ENCODE measurements at places on chromosomes 3 and 15.

DNA sequence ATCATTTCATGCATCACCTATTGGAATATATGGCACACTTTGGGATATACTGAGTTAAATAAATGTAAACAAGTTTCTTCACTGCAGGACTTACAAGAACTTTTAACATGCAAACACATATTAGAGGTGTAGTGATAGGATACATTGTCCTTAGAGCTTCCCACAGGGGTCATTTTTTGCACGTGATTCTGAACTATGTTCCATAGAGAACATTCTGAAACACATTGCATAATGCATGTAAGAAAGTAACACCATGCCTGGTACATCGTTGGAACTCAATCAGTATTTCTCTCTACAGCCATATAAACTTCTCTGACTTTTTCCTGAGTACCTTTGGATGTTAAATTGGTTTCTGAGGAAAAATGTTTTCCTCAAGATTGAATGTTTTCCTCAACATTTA, 28.3 kb downstream of the MRAS start:
- no peak for DNase-seq

DNA sequence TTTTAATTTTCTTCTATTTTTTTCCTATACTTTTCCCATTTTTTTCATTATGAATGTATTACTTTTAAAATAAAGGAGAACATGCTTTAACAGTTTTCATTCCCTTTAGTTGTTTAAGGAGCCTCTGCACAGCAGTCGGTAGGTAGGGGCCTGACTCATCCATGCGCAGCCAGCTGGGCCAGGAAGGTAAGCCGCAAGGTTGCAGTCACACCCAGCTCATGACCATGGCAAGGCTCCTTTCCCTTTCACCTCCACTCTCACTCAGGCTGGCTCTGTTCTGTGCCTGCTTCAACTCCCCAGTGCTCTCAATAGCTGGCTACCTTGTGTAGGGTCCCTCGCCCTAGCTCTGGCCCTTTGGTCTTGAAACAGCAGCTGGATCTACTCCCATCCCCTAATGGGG, 17.4 kb upstream of the ANKRD34C start:
- no peak for DNase-seq

GRCh38 chr15:35562641-35563040, 16.7 kb upstream of the DPH6 start:
- DNase-seq = no peak

DNA sequence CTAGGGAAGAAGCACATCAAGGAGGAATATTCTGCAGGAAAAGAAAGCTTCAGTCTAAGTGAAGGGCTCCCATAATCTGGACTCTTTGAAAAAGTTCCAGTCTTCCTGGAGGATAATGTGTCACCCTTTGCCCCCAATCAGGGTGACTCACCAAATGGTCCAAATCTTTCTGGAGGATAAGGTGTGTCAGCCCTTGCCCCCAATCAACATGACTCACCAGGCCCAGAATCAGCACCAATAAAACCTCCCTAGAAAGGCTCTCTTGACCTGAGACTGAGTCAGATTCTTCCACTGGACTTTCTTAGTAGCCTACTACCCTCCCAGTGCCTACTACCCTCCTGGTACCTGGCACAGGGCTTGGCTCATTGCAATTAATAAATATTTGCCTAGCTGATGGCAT, 9.5 kb upstream of the ARL14 start:
- DNase-seq = peak; percentile 82

DNA sequence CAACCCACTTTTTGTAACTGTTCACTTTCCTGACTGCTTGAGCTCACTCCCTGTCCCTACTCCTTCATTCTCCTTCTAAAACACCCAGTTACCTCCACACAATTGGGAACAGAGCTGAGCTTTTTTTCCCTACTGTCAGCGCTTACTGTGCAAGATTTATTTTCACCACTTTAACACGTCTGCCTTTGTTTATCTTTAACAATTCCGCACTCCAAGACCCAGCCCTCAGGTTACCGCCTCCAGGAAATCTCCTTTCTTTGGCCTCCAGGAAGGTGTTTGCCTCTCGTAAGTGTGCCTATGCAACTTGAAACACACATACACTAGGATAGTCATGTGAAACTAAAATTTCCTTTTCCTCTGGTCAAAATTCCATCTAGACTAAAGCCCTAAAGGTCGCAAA, 271.9 kb upstream of the TPRG1 start:
- no peak for DNase-seq

GRCh38 chr3:43791246-43791645, 100.5 kb downstream of the ABHD5 start:
- no peak for DNase-seq

DNA sequence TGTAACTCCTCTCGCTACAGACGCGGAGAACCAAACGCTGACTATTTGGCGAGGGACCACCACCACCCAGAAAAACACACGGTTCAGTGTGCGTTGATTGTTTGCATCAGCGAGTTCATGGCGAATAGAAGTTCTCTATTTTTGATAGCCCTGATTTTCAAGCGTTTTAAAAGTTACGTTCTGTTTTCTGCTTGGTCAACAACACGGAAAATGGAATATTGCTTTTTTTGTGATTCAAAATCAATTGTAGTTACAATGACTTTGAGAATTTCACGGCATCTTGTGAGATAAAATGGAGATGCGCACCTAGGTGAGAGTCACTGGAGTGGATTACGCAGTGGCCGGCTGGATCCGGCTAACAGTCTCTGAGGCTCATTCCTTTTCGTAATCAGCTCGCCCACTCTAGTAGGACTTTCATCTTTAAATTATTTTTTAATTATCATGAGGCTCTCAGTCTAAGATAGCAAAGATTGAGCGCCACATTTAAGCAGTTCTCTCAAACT, 54.8 kb downstream of the CCDC54 start:
- DNase-seq = no peak

DNA sequence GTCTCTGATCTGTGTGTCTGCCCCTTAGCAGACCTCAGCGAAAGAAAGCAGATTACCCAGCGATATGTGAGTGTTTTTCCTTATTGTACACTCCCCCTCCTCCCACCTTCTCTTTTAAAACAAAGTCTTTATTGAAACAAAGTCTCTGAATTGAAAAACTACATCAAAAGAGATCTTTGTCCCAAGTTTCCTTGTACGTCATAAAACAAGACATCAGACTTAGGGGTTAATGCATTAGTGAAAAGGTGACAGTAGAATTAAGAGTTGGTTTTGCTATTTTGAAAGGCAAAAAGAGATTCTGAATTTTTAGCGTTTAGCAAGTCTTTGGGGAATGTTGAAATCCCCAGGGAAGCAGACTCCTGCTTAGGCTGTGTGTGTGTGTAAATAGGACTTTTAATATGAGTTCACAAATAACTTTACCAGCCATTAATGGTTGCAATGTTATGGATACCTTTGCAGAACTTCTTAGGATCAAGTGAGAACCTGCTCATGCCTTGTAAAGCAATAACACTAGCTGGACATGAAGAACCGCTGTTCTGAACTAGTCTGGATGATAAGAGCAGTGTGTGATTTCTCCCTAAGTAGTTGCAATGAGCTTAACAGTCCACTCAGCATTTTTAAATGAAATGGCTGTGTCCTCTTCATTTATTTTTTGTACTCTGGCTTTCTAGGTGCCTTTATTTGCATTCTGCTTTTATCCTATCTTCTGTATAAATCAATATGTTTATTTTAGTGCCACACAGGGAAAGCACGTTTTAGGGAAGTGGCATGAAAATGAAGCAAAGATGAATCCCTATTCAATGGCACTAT, 136.6 kb downstream of the MCTP2 start:
- DNase-seq = no peak

DNA sequence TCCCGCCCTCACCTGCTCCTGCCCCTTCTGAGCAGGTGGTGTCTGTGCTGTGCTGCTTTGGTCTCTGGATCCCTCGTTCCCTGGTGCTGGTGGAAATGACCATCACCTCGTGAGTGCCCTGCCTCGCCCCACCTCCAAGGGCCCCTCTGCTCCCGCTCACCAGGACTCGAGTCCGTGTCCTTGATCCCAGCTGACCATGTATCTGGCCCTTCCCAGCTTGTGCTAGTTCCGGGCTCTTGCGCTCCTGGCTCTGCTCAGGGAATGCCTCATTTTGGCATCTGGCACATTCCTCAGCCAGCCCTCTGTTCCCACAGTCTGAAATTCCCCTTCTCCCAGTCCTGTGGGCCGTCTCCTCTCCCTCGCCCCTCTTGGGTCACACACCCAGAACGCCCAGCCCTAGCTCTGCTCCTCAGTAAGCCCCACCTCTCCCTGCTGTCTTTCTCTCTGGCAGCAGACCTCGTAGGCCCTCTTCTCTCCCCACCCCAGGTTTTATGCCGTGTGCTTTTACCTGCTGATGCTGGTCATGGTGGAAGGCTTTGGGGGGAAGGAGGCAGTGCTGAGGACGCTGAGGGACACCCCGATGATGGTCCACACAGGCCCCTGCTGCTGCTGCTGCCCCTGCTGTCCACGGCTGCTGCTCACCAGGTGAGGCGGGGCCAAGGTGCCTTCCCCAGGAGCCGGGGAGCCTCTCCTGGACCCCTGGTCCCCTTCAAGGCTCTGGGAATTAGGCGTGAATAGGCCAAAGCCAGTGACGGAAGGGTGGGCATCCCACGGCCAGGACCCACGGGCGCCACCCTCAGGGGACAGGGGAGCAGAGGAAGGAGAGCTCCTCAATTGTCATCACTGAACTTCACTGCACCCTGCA, 11.5 kb downstream of the SLC51A start:
- DNase-seq = no peak

DNA sequence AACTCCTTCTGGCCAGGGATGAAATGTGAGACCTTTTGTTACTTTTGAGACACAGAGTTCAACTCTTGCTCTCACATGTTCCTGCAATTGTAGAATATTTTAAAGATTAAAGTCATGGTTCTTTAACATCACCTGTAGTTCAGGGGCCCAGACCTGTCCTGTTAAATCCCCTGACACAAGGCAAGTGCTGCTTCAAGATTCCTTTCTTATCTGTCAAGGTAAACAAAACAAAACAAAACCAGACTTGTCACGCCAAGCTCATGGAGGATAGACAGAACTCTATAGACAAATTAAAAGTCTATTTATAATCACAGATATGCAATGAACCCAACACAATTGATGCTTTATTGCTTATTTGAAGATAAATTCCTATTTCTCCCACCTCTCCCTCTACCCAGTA, 48.6 kb upstream of the NEDD4 start:
- no peak for DNase-seq

DNA sequence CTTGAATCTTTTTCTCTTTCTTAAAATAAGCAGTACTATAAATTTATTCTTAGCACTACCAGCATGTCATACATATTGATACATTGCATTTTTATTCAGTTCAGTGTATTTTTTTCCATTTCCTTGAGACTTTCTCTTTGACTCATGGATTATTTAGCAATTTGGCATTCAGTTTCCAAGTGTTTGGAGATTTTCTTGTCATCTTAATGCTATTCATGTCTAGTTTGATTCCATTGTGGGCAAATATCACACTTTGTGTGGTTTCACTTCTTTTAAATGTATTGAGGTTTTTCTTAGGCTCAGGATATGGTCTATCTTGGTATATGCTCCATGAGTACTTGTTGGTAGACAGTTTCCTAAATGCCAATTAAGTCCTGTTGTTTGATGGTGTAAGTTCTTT, 99.5 kb downstream of the CHRNA7 start:
- no peak for DNase-seq

DNA sequence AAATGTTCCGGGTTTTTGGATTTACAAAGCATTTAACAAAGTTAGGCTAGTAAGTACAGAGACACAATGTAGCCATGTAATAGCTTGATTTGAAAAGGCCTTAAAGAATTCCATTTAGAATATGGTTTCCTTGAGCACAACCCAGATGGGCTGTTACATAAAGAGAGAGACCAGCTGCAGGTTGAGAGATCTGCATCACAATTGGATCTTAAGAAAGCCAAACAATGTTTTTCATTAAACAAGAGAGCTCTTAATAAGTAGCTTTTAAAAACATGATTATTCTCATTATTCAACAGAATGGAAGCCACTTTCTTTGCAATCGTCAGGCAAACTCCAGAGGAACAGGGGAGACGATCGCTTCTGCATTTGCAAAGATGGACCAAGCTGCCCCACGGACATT, 300.3 kb downstream of the OCA2 start:
- DNase-seq = no peak

DNA sequence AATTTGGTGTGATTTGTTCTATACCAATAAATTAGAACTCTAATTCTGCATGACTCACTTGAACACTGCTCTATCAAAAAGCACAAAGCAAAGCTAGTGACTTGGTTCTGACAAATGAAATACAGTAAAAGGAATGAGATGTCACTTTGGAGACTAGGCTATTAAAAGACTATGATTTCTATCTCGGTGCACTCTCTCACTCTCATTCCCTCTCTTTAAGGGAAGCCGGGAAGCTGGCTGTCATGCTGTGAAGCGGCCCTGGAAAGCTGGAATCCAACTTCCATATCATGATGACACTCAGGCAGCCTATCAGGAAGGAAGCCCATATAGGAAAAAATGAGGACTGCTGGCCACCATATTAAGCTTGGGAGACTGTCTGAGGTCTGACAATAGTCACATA, 590.1 kb upstream of the CBLB start:
- DNase-seq = no peak

- peak; percentile 70 for DNase-seq
These were observed 90.5 kb downstream of the LPP start for GRCh38 chr3:188244395-188244861.

DNA sequence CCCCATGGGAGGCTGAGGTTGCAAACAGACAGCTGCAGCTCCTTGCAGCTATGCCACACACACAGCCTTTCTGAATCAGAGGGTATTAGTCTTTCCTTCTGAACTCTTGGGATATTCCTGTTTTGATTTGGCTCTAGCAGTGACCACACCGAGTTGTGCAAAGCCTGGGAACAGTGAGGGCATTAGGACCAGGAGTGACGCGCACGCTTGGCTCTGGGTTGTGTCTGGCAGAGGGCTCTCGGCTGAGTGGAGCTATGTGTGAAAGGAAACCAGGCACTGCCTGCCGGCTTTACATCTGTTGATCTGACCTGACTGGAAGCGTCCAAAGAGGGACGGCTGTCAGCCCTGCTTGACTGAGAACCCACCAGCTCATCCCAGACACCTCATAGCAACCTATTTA, at the start of gene GALNT15:
Gene GALNT15, plus strand, starts transcription at position 292 of the 400 bp plus-strand sequence. CDS start 472 bp downstream, outside the sequence.
- DNase-seq = peak; percentile 97

- DNase-seq = peak; percentile 51
These were observed 34.5 kb downstream of the GPR171 start for GRCh38 chr3:151168269-151169094.

DNA sequence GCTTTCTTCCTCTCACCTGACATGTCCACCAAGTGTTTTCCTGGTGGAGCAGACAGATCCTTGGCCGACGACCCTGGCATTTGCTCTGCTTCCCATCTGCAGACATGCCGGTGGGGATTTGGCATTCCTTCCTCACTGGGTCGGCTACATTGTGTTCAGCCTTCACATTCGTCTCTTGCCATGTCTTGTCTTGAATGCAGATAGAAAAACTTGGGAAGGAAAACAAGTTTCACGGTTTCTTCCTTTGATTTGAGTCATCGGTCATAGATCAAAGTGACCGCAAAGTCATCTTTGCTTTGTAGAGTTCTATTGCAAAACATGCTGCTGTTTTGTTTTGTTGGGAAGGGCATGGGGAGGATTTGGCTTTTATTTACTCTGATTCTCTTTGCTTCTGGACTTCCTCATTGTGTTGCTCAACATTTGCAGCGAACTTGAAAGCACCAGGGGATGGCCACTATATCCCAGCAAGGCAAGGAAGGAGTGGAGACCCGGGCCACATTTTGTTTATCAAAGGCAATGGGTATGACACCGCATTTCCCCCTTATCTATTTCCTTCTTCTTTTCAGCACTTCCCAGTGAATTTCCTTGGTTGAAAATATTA, 321.3 kb downstream of the CACNA2D3 start:
- no peak for DNase-seq

- DNase-seq = no peak
These were observed 206.1 kb upstream of the ATP10A start for GRCh38 chr15:26069231-26069641.

All from HCEC 1CT (cell line).